ENCODE measurements at places on chromosomes 3 and 15.

DNA sequence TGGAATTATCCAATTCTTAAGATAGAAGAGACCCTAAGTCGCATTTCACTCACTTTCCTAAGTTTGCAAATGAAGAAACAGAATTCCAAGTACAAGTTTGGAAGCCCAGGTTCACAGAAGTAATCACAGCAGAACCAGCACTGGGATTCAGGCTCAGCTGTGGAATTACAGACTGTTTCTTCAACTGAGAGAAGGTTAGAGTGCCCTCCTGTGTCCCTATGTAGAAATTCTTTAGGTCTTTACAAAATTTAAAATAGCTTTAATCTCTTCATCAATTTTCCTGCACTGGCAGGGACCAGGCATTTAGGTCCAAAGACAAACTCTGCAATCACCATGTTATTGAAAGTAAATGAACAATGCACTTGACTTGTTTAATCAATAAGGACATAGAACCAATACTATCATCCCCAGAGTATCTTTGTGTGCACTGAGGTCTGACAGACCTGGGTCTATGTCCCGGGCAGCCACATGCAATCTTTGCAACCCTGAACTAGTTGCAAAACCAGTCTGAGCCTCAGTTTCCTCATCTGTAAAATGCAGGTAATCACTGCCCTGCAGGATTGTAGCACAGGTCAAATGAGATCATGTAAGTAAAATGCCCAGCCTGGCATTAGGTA lies 96.3 kb upstream of the ZBED2 start:
- no peak for DNase-seq

- no peak for DNase-seq
These were observed 173.0 kb downstream of the LPP start for GRCh38 chr3:188326968-188327367.

DNA sequence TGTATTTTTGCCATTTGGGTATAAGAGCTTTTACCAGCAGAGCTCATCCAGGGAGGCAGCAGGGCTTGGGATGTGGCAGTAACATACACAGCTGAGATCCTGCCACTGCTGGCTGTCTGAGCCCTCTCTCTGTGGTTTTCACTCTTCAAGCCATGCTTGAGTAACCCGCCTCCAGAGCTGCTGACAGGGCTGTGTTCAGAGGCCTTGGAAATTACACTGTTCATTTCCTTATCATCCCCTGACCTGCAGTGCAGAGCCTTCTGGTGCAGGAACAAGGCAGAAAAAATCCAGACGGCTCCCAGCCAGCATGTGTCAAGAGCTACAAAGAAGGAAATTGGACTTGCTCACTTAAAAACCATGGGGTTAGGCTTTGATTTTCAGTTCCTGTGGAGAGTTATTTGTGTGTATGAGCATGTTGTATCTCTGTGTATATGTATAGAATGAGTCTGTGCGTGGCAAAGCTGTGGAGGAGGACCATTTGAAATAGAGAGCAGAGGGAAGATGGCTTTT lies 47.0 kb downstream of the ZNF609 start:
- DNase-seq: peak; percentile 55

GRCh38 chr3:67646586-67647234 lies 7.7 kb downstream of the SUCLG2 start:
- no peak for DNase-seq

- no peak for DNase-seq
These were observed 40.5 kb downstream of the DPPA2 start for GRCh38 chr3:109275702-109276293.

DNA sequence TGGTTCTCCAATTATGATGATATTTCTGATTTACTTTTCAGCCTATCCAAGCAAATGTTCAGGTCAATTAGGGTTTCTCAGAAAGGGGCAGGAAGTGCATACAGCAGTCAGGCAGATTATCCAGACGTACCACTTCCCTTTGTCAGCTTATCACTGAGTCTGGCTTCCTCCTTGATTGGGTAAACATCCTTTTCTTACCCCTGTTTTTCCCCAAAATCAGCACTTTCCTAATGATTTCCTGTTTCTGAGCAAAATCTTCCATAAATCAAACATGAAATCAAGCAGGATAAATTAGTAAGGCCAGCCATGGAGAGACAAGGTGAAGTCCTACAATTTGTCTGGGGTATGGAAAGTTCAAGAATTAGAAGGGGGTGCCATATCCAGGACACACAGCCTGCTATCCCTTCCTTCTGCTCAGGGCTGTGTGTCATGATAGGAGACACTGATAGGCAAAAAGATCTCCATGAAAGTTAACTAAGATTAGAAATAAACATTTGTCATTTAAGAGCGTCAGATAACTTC lies 29.0 kb downstream of the ADIPOQ start:
- no peak for DNase-seq

GRCh38 chr15:79436037-79436780 lies 4.1 kb downstream of the MINAR1 start:
- no peak for DNase-seq

GRCh38 chr15:38991126-38991525 lies 426.5 kb upstream of the RASGRP1 start:
- DNase-seq: no peak

- no peak for DNase-seq
These were observed 329.7 kb downstream of the RORA start for GRCh38 chr15:60899322-60899966.

GRCh38 chr3:118229196-118229595 lies 805.5 kb downstream of the IGSF11 start:
- no peak for DNase-seq

DNA sequence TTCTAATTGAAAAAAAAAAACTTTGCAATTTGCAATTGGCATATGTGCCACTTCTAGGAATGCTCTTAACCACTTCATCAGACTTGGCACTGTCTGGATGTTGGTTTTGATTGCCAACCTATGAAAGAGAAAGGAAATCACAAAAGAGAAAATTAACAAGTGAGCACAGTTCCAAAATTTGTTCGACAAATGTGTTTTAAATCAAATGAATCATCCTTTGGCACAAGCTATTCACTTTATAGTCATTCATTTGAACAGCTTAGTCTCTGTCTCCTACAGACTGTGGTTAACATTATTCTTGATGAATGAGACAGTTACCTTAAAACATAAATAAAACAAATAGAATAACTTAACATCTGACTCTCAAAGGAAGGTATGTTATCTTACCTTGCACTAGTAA lies 265.0 kb downstream of the EPHA3 start:
- no peak for DNase-seq

DNA sequence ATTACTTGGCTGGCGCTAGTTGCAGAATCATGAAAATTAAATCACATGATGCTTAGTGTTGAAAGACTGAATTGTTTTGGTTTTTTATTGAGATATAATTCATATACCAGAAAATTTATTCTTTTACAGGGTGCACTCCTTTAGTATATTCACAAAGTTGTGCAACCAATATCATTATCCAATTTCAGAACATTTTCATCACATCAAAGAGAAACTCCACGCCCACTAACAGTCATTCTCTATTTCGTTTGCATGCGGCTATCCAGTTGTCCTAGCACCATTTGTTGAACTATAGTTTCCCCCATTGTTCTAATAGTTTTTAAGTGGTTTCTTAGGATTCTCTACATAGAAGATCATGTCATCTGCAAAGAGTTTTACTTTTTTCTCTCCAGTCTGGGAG lies 3.7 kb downstream of the EHD4 start:
- DNase-seq: no peak

DNA sequence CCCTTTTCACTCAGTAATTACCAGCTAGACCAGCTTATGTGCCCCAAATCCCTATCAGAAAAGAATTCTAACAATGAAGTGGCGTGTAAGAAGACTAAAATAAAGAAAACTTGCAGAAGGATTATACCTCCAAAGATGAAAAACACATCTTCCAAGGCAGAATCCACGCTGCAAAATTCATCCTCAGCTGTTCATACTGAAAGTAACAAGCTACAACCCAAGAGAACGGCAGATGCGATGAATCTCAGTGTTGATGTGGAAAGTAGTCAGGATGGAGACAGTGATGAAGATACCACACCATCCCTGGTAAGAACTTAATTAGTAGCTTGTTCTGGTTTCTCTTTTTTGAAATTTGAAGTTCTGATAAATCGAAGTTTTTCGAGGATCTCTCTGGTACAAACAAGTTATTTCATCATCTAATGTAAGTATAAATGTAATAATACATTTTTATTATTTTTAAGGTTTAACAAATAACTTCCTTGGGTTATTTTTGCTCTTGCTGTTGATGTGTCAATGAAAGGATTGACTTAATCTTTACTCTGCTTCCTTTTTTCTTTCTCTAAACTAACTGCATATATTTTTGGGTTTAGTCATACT lies 1.4 kb downstream of the WDR76 start:
- no peak for DNase-seq

DNA sequence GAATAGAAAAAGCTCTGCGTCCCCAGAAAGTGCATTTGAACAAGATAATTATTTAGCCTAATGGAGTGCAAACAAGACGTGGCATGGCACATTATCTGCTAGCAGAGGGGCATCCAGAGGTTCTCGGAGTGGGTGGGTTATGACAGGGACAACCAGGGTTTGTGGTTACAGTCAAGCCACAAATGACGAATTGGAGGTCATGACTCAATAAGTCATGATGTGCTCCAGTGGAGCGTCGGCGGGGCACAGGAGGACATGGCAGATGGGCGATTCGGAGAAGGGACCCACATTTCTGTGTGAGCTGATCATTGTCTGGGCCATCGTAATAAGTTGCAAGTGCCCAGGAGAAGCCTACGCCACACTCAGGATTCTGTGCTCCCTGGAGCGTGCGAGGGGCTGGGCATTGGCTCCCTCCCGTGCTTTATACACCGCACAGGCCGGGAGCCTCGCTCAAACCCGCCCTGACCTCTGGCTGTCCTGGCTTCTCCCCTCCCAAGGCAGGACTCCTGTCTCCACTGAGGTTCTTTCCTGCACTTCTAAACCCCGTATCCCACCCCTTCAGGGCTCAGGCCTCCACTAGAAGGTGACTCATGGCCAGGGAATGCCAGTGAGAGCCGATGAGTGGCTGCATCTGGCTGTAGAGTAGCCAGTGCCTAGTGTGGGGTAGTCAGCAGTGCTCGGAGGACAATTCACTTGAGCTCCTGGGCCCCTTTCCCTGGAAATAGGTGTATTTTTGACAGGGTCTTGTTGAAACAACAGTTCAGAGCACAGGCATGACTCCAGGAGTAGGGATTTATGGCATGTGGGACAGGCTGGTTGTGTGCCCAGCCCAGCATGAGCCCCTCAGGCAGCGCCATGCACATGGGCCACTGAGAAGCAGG lies 67.4 kb downstream of the GRIP2 start:
- DNase-seq: no peak

GRCh38 chr3:182793663-182794454 lies 555 bp downstream of the ATP11B start:
- DNase-seq: peak; percentile 46

GRCh38 chr3:122875547-122876127 lies 80.8 kb downstream of the SLC49A4 start:
- no peak for DNase-seq

DNA sequence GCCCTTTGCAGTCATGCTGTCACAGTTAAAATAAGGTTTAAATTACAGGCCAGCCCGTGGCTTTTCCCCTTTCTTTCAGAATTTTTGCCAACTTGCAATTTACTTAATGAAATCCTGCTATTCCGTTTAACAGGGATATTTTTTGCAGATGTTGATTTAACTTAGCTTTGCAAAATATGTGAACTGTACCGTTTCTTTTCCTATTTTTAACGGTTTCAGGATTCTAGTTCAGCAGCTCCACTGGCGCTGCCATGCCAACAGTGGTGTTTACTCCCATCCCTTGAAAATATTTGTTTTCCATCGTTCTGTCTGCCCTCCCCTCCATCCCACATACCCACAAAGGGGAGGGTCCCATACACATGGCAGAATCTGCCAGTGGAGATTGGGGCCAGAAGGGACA lies 54.3 kb downstream of the SMAD6 start:
- no peak for DNase-seq

GRCh38 chr15:64749999-64750657 lies 25.3 kb downstream of the RBPMS2 start:
- no peak for DNase-seq

DNA sequence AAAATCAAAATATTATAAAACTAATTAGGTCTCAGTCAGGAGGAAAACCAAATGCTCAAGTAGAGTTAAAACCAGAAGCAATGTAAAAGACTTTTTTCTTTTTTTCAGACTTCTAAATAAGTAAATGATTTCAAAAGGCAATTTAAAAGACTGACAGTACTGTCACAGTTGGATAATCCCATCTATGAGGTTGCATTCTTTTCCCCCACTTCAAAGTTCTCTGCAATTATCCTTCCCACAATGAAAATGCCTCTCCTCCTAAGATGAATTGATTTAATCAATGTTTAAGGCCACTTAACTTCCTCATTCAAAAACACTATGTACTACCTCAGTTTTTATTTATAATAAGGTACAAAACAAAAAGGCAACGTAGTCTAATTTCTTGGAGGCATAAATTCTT lies 8.1 kb downstream of the MRPL3 start:
- no peak for DNase-seq

DNA sequence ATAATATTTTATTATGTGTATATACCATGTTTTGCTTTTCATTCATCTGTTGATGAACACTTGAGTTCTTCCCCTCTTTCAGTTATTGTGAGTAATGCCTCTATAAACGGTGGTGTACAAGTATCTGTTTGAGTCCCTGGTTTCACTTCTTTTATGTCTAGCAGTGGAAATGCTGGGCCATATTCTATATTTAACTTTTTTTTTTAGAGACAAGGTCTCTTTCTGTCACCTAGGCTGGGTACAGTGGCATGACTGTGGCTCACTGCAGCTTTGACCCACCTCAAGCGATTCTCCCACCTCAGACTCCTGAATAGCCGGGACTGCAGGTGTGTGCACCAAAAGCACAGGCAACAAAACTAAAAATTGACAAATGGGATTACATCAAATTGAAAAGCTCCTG lies 19.9 kb downstream of the GOLM2 start:
- DNase-seq: no peak

GRCh38 chr3:189766416-189766815 lies 135.2 kb downstream of the TP63 start:
- DNase-seq: no peak

DNA sequence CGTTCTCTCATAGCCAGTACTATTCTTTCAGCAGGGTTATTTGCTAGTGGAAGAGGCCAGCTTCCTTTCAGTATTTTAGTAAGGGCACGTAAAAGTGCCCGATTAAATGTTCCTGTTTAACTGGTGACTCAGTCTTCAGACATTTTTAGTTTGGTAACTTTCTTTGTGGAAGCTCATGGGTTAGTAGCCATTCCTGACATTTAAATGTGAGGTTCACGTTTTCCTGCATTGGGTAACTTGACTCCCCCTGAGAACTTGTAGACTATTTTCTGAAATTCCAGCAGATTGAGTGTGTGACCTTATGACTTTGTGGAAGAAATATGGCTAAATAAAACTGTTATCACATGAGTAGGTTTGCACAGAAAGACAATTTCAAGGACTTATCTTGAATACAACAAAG lies 16.9 kb downstream of the ABHD2 start:
- DNase-seq: no peak
